ENCODE measurements at places on chromosomes 6 and 20. TPM values are rescaled to one million over a fixed set of nuclear protein-coding genes. Genes with fewer than 3 reads are reported as not detected.
A peak's percentile ranks its signal among the peaks of the same experiment; 100 is the strongest.

GRCh38 chr20:62580052-62580451 lies 62.3 kb upstream of the SLCO4A1 start:
- no peak for DNase-seq

DNA sequence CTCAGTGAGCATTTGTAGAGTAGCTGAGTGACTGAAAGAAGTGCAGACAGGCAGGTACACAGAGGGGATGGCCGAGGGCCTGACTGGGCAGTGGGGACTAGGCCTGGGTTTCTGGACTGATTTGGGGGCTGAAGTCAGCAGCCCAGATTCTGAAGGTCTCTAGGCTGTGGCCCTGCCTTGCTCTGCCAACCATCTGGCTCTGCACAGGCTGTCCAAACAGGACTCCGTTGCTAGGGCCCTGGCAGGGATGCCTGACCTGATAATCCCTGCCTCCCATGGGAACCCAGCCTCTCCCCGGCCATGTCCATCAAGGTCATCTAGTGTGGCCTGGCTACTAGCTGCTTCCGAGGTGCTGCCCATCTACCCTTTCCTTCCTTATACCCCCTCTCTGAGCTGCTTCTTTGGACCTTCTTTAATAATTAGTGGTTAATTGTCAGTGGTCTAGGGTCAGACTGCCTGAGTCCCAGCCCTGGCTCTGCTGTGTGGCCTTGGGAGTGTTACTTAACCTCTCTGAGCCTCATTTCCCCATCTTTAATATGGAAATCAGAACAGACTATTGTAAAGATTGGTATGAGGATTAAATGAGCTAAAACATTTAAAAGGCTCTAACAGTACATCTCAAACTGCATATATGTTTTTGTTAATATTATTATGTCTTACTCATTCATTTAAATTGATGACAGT lies 137.9 kb downstream of the VEGFA start:
- no peak for DNase-seq

GRCh38 chr20:15061955-15062354 lies 724.5 kb upstream of the FLRT3 start:
- no peak for DNase-seq

DNA sequence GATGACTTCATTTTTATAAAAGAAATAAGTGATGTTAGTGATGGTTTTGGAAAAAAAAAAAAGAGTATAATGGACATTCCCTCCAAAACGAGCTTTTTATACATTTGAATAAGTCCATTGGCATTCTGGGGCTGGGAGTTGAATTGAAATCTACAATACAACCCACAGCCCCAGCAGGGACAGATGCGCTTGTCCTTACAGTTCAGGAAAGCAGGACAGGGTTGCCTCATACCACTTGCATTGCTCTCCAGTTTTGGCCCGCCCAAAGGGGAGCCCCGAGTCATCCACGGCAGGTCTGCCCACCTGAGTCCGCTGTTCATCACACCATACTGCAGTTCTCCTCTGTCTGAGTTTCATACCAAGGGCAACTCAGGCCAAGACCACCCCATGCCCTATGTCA lies 46.2 kb downstream of the VAPB start:
- DNase-seq = no peak

DNA sequence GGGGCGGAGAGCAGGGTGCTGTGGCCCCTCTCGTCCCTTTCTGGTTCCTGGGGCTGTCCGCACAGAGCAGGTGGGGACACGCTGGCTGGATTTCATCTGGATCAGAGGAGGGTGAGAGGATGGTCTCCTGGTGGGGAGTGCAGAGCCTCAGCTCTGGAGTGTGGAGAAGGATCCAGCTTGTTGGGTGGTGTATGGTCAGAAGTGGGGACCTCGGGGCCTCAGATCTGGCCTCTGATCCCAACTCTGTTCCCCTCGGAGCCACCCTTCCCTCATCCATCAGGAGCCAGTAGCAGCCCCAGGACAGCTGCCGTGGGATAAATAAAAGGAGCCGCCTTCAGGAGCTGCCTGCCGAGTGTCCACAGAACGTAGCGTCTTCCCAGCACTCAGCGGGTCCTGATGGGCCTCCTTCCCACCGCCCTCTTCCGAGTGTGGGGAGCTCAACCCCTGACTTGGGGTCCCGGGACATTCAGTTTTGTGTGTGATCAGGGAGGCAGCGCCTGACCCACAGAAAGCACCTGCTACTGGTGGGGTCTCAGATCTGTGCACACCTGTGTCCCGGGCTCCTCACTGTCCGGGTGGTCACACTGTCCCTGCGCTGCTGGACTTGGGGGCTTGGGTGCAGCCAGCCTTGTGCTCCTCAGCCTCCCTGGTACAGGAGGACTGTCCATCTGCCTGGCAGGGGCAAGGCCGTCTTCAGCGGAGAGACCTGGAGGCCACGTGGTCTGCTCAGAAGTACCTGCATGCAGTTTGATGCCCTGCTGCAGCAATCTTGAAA lies 25.4 kb upstream of the BHLHE23 start:
- DNase-seq = no peak

- DNase-seq = no peak
Measured at GRCh38 chr20:51139891-51140290, 117.0 kb upstream of the KCNG1 start.

GRCh38 chr6:39333644-39334438 lies 11.3 kb upstream of the KCNK16 start:
- DNase-seq = no peak

DNA sequence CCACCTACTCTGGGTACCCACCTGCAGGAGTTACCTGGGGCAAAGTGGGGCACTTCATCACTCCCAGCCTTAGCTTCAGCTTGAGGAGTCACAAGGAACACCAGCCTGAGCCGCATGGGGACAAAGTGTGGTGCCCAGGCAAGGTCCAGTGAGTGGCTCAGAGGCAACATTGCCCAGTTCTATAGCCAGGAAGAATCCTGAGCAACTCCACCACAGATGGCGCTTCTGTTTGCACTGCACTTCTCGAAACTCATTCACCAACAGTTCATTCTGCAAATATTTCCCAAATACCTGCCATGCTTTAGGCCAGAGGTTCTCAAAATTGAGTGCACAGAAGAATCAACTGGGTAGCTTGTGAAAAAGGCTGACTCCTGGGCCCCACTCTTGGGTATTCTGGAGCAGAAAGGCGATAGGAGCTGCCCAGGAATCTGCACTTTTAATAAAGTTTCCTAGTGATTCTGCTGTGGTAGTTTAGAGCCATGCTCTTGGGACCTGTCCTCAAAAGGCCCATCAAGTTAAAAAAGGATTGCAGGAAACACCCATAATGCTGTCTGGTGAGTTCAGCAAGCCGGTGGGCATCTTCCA lies 83.1 kb downstream of the VEGFA start:
- DNase-seq = no peak

- peak; percentile 56 for DNase-seq
Measured at GRCh38 chr20:57622579-57623381, 2.6 kb upstream of the ZBP1 start.

DNA sequence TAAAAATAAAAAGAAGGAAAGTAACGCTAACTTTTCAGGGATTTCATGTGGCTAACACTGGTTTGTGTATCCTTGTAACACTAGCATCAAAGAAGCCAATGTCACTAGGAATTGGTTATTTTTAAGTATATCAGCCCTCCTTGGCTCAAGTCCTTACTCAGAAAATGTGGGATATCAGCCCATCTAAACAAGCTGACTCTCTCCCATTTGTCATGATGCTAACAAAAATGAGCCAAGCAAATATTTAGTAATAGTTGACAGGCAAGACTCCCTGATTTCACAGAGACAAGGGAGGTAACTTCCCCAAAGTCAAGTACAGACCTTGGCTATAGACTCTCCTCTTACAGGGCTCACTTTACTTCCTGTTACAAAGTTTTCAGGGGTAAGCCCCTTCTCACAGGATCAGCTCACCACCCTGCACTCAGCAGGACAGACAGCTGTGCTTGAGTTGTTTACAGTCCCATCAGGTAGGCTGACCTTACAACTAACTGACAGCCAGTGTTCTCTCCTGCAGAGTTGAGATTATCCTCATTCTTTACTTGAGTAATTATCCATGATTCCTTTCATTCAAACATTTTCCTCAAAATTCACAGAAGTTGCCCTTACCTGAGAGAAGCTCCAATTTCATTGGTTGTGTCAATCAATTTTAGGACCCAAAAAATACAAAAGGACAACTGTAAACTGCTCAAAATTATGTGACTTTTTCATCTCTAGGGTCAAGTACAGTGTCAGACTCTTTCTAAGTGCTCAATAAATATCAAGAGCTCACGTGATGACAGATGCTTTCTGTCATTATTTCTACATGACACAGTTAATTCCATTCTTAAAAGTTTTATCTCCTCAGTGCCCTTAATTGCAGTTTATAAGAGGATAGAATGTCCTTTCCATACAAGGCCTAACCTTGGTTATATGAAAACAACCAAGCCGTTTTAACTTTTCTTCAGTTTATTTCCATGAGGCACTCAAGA lies 38.1 kb upstream of the BMP5 start:
- DNase-seq = no peak

- DNase-seq = no peak
Measured at GRCh38 chr6:146601352-146601751, 2.6 kb downstream of the ADGB start.

DNA sequence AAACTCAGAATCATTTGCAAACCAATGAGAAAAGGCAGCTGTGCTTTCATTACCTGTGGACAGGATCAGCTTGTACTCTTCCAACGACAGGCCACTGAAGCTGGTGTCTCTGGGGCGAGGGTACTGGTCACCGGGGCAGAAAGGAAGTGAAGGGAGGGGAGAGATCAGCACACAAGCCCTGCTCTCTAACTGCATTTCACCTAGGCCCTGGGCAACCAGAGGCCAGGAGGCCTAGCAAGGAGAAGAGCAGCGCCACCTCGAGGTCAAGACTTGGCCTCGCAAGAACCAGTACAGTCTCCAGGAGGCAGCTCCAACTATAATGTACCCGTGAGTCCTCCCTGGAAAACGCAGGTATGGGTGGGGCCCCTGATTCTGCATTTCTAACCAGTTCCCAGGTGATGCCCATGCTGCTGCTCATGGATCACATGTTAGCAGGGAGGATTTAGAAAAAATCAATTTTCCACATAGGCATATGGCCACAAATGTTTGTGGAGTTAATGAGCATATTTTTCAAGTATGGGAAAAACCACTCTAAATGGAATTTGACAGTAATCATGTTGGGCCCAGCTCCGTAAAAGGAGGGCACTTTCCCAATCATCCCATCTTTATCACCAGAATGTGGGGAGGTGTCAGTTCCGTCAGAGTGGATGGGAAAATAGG lies 11.0 kb downstream of the UQCC2 start:
- DNase-seq = peak; percentile 65

- no peak for DNase-seq
Measured at GRCh38 chr6:137927777-137928218, 60.7 kb downstream of the TNFAIP3 start.

DNA sequence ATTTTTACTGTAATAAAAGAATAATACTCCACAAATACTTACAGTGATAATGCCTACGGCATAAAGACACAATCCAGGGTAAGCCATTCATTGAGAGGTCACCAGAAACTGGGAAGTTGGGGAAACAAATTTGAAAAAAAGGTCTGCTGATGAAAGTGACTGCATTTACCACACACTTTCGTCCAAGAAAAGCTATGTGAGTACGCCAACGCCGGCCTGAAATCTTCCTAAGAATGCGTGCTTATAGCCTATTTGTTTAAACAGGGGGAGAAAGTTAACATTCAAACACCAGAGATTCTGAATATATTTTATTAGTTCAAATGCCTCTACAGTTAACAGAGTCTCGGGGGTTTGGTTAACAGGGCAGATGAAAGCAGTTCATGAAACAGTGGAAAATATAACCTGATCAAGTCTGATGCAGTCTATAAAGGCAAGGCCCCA lies 657 bp upstream of the LTV1 start:
- no peak for DNase-seq

- DNase-seq = no peak
Measured at GRCh38 chr6:39899554-39900295, 34.5 kb downstream of the MOCS1 start.

DNA sequence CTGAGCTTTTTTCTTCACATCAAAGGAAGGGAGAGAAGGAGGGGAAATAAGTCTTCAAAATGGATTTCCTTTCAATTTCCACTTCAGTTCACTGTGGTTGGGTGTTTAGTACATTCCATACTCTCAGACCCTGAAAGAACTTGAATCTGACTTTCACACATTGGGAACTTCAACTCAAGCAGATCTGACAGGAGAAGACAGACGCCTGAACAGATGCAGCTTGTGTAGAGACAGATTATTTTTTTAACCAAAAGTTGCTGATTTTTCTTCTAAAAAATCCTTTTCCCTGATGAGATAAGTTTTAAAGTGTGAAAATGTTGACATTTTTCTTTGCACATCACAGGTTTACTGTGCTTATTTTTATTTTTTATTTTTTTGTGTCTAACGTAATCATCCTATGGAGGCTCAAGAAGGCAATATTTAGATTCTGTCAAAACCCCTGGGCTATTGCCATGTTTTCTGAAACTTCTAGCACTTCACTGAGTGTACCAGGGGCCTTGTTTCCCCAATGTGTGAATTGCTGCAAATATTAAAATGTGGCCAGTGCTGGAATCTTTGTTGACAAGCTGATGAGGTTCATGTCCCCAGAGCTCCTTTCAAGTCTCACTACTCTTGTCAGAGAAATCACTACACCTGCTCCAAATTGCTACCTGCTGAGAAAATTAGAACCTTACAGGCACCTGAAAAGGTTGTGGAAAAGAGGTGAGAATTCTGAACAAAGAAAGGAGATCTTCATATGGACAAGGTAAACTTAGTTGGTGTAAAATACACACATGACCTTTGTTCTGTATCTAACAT lies 214.8 kb upstream of the BTBD3 start:
- DNase-seq = no peak

DNA sequence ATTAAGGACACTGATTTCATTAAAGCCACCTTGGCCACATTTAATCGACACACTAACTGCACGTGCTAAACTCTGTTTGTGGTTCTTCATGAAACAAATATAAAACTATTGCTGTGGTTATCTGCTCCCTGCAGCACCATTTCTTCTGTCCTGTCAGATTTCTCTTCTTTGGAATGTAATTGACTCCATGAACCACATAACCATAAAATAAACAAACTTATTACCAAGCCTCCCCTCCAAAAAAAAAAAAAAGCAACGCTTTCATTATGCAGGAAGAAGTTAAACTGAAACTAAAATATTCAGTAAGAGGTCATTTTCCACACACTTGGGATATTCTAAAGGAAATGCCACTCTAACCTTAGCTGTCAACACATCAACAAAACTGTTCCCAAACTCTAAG lies 319.1 kb upstream of the NT5E start:
- no peak for DNase-seq

GRCh38 chr6:149934249-149935156 lies 7.3 kb upstream of the ULBP2 start:
- DNase-seq = peak; percentile 74

The MMS22L gene
- 4.5 TPM for total RNA-seq

The CCR6 gene
- 1.3 TPM for total RNA-seq

The DYNLT2 gene
- 1.5 TPM for total RNA-seq

The LIN28B gene
- 0.14 TPM for total RNA-seq

The SPATS1 gene
- total RNA-seq = not detected

The CYP24A1 gene
- total RNA-seq = not detected

The TMC2 gene
- total RNA-seq = 0.12 TPM

The TRIM10 gene
- total RNA-seq = 5.4 TPM

The GSTA2 gene
- 113 TPM for total RNA-seq

The GHRH gene
- not detected for total RNA-seq

The CUL7 gene
- total RNA-seq = 29.5 TPM

The LY6G6C gene
- total RNA-seq = not detected

The BHLHE23 gene
- not detected for total RNA-seq

The CALHM6 gene
- 4.8 TPM for total RNA-seq

The VSTM2L gene
- 95.0 TPM for total RNA-seq

Measured in mucosa of gallbladder (tissue), 1 donor.